ENCODE measurements at places on chromosomes 1 and 21.
A peak's percentile ranks its signal among the peaks of the same experiment; 100 is the strongest.

DNA sequence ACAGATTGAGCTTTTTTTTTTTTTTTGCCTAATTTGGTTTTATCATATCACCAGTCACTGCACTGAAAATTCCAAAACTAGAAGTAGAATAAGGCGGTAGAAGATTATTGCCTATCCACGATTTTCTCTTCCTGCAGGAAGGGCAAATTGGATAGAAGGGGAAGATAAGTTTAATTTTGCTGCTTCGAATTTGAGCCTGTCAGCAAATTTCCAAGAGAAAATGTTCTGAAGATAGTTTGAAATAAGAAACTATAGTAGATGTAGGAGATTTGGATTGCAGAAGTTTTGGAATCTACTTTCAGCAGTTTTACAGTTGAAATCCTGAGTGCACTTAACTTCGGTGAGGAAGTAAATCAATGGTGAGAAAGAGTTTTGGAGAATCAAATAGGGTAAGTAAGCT, 164.9 kb downstream of the PTBP2 start:
- no peak for DNase-seq

DNA sequence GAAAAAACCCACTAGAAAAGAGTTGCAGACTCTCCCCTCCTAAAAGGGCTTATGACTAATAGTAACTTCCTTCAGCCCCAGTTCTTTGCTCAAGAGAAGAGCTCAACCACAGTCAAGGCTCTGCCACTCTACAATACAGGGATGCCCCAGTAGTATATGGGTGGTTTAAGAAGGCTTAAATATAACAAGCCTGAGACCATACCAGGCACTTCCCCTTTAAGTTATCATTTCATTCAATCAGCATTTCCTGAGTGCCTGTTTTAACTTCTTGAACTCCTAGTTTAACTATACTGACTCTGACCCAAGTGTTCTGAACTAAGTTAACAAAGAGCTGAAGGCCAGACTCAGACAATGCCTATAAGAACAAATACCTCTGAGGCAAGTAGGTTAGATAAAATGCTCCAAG, 19.8 kb downstream of the PRPF38A start:
- DNase-seq, result no peak

DNA sequence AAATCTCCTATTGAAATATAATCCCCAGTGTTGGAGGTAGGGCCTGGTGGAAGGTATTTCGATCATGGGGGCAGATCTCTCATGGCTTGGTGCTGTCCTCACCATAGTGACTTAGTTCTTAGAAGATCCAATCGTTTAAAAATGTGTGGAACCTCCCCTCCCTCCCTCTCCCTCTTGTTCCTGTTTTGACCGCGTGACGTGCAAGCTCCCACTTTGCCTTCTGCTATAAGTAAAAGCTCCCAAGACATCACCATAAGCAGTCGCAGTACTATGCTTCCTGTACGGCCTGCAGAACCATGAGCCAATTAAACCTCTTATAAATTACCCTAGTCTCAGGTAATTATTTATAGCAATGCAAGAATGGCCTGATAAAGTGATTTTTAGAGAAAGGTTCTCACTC, 10.9 kb upstream of the RGS2 start:
- no peak for DNase-seq

- DNase-seq, result peak; percentile 9
These were observed 272.5 kb downstream of the RRAGC start for GRCh38 chr1:38586993-38587646.

- peak; percentile 85 for DNase-seq
These were observed 7.4 kb downstream of the IFFO2 start for GRCh38 chr1:18948913-18949685.

- peak; percentile 63 for DNase-seq
These were observed 73.4 kb downstream of the UCK2 start for GRCh38 chr1:165900576-165901380.

DNA sequence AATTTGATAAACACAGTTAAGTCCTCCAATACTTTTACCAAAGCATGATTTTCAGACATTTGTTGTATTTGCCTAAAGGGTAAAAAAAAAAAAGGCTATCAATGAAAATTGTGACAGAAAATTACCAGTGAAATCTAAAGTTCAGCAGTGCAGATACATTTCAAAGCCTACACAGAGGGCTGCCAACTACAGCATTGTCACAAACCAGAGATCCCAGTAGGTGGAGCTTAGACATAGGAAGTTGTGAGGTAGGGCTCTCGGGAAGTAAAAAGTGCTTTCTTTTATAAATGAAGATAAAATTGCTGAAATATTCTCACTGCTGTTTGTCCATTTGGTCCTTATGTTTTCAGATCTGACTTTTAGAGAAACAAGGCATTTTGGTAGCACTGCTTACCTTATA, 123.0 kb downstream of the DYRK1A start:
- no peak for DNase-seq

Measured in AG10803 (cell line).